ENCODE measurements at places on chromosomes 5 and 9. TPM values are rescaled to one million over a fixed set of nuclear protein-coding genes. Genes with fewer than 3 reads are reported as not detected.

POLE3 gene
- total RNA-seq = 24.7 TPM

ALDOB gene
- total RNA-seq = not detected

NOTCH1 gene
- total RNA-seq = 34.2 TPM

TEX48 gene
- total RNA-seq = not detected

OGN gene
- total RNA-seq = 24.7 TPM

LCP2 gene
- total RNA-seq = not detected

EIF4E1B gene
- total RNA-seq = not detected

IGFBPL1 gene
- 0.20 TPM for total RNA-seq

SHB gene
- 37.4 TPM for total RNA-seq

SYNPO gene
- total RNA-seq = 62.4 TPM

NMUR2 gene
- total RNA-seq = not detected

SLC1A3 gene
- 20.0 TPM for total RNA-seq

PCDHGB2 gene
- 3.9 TPM for total RNA-seq

DDX4 gene
- not detected for total RNA-seq
